ENCODE measurements at places on chromosomes 12 and 14.

GRCh38 chr14:54048311-54048710 is 91.7 kb upstream of the BMP4 start:
- no peak for DNase-seq

DNA sequence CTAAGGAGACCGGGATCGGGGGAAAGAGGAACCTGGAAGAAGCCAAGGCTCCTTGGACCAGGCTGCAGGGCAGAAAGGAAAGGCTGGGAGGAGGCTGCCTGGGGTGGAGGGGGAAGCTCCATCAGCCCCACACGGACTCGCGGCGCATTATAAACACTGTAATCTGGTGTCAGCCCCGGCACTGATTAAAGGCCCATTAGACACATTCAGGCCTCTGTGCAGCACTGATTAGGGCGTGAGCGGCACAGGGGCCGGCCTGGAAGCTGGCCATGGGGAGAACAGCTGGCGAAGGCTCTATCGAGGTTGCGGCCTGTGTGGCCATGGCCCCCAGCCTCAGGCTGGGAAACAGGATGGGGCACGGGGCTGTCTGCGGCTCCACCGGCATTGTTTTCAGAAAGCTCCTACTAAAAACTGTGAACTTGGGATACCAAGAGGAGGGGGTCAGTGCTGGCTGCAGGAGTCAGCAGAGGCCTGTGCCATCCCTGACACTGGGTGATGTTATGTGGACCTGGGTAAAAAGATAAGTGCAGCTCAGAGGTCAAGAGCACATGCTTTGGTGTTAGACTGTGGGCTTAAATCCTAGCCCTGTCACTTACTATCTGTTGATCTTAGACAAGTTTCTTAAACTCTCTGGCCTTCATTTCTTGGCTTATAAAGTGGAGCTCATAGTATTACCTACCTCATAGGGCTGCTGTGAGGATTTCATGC is 10.6 kb downstream of the ACVRL1 start:
- DNase-seq, result no peak

- DNase-seq, result no peak
Measured at GRCh38 chr12:108527166-108527496, 12.1 kb downstream of the FICD start.

DNA sequence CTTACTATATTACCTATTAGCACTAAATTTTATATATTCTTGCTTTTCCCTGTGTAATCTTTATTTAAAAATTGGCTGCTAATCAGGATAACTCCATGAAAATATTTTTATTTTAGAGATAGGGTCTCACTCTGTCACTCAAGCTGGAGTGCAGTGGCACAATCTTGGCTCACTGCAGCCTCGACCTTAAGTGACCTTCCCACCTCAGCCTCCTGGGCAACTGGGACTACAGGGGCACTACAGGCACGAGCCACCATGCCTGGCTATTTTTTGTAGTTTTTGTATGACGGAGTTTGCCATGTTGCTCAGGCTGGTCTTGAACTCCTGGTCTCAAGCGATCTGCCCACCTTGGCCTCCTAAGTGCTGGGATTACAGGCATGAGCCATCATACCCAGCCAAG is 32.4 kb upstream of the VCPKMT start:
- DNase-seq, result no peak

GRCh38 chr12:131963381-131963780 is 13.6 kb downstream of the EP400 start:
- no peak for DNase-seq

DNA sequence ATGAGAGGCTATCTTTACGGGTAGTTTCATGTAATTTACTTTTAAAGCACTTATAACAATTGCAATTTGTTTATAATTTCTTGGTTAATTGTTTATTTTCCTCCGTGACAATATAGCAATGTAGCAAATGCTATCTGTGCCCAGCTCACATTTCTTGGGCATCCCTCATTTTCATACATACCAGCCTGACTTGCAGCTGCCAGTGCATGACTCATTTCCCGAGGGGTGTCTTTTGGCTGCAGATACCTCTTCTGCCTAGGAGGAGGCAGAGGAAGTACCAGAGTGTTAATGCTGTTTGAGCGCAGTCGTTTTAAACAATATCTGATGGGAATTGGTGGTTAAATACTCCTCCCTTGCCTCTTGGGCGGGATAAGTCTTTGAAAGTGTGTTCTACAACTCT is 104.2 kb upstream of the ABCD2 start:
- no peak for DNase-seq

DNA sequence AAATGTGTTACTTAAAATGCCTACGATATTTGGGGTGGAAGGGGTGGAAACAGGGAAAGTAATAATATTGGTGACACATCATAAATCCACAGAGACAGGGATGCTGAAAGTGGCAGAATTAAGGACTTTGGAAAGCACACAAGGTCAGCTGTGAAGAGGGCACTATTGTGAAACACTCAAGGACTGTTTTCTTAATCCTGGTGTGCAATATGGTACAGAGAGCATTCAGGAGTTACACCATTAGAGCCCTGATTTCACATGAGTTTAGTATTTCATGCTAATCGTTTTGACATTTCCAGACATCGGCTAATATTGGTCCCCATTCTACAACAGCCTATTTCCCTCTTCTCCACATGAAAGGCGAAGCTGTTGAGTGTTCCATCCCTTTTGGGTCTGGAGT is 219.2 kb downstream of the MSRB3 start:
- no peak for DNase-seq

GRCh38 chr14:90609376-90609775 is 206.9 kb downstream of the TTC7B start:
- no peak for DNase-seq

GRCh38 chr12:131458931-131459772 is 251.7 kb upstream of the SFSWAP start:
- DNase-seq, result no peak

- DNase-seq, result no peak
Measured at GRCh38 chr14:27384124-27384523, 786.3 kb upstream of the NOVA1 start.

DNA sequence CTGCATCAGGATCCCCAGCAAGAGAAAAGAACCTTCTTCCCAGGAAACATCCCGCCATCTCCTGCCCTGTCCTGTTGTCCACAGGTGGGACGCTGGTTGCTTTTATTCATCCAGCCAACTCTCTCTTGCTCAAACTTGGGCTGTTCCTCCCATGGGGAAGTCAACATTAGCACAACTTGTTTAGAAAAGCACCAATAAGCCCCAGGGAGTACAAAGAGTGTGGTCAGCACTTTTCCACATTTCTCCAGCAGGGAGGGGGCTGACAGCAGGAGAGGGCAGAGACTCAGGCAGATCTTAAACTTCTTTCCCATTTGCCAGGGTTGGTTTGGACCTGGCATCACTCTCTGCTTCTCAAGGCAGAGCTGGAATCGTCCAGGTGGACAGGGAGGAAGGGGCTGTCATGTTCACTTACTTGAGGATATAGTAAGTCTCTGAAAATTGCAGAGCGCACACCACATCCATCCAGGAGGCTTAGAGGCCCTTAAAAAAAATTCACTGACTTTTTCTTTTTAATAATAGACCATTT is 74.9 kb downstream of the RBM19 start:
- DNase-seq, result no peak

GRCh38 chr12:19706936-19707335 is 267.6 kb downstream of the AEBP2 start:
- DNase-seq, result no peak

- DNase-seq, result no peak
Measured at GRCh38 chr14:55516776-55517175, 63.2 kb upstream of the KTN1 start.

DNA sequence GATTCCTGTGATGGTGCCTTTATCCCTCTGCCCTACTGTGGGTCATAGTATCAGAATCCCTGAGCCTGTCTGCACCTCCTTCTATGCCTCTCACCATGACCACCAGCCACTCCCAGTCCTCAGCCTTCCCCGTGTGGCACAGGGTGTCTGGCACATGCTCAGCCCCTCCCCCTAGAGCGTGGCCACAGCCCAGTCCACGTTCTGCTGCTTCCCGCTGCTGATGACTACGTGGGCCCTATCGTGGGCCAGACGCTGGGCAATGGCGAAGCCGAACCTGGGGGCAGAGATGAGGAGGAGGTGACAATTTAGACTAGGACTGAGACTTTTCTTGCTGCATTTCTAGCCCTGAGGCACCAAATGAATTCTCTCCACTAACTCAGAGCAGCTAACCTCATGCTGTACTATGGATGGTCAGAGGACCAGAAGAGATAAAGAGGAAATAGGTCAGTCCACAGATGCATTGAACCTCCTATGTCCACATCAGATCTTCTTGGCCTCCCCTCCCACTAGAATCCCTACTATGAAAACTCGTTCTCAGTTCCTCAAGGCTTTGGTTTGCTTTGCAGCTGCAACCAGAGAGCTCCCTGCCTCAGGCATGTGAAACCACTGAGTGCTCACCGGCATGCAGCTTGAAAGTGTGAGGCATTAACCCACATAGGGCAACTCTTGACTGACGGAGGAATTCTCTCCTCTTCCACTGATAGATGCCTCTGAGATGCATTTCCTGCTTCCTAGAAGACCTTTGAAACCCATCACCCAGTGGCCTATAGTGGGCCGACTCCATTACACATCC is 126.3 kb upstream of the DHRS4 start:
- DNase-seq, result no peak

DNA sequence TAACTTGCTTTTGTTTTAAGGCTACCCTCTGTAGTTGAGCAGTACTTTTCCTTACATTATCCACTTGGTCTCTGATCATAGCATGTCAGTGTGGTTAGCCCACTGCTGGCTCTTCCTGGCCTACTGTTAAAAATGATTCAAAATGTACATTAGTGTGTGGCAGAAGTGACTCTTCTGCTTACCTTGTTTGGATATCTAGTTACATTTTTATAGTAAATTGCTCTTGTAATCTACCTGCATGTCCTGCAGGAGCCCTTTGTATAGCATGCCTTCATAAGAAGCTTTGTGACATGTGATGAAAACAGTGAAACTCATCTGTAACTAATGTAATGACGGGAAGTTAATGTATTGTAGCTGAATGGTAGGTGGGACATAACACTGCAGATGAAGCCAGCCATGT is 8.1 kb downstream of the SPATS2 start:
- DNase-seq, result no peak

DNA sequence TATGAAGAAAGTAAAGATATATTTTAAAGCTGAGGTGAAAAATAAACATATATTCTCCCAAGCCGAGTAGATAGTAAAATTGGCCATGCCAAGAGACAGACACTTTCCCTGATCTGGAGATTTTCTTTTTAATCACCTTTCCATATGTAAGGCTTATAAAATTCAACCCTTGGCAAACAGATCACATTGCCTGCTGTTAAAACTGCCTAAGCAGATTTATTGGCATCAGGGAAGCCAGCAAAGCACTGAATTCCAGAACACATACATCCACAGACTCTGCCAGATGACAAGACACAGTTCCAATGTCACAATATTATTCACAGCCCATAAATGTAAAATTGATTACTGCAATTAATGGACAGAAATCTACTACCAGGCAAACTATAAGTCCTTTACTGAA is 78.2 kb upstream of the GARIN2 start:
- DNase-seq, result no peak

DNA sequence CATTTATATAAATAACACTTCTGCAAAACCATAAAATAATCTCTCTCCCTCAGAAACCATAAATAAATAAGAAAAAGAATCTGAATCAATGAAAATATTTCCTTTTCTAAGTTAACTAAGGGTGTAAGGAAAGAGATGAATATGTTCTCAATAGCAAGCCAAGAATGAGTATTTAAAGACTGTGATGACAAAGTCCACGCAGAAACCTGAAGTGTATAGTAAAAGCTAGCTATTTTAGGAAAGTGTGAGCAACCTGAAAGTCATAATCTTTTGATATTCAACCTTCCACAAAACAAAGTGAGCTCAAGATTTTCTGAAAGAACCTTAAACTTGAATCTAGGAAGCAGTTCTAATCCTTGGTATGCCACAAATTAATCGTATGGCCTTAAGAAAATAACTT is 15.9 kb downstream of the EIF2S3B start:
- no peak for DNase-seq

- no peak for DNase-seq
Measured at GRCh38 chr12:81174664-81175063, 96.8 kb downstream of the ACSS3 start.

DNA sequence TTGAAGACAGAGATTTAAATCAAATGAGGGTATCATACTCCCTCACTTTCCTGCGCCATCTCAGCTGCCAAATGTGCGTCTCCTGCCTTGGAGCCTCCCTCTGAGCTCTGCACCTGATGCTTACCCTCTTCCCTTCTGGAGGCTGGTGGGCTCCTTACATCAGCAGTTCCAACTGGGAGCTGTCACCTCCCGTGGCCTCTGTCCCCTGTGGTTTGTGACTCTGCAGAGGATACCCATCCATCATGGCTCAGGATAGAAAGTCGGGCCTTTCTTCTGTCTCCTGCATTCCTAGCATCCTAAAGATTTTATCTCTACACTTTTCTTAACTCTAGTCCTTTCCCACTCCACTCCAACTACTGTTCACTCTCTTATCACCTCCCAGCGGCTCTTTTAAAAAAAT is 570.6 kb downstream of the BCL11B start:
- no peak for DNase-seq

Data from NCI-H1092 treated with DMSO at 0.1 percent for 48 hours (cell line).